Activated naive CD4-positive, alpha-beta T cell treated with anti-CD3 and anti-CD28 coated beads for 36 hours (primary cell): ENCODE measurements at places on chromosomes 3 and 15. TPM values are rescaled to one million over a fixed set of nuclear protein-coding genes. Genes with fewer than 3 reads are reported as not detected.

GPR62 gene
- not detected for total RNA-seq

DNA sequence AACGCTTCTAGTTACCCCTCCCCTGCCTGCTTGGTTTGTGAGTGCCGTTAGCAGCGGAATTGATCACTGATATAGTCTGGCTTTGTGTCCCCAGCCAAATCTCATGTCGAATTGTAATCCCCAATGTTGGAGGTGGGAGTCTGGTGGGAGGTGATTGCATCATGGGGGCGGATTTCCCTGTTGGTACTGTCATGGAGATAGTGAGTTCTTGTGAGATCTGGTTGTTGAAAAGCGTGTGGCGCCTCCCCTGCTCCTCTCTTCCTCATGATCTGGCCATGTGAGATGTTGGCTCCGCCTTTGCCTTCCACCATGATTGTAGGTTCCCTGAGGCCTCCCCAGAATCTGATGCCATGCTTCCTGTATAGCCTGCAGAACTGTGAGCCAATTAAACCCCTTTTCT lies 47.3 kb upstream of the PGPEP1L start:
- no peak for DNase-seq

SLC22A14 gene
- total RNA-seq: not detected

DNA sequence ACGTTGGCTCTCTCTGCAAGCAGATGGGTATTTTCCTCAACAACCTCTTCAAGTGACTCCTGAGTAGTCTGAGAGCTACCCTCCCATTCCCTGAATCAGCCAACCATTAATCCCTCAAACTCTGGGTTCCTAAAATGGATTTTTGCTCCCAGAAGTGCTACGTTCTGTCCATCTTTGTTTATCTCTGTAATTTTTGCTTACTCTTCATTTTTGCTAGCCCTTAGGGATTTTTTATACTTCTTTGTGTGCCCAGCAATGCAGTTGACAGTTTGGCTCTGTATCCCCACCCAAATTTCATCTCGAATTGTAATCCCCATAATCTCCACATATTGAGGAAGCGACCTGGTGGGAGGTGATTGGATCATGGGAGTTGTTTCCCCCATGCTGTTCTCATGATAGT lies 35.4 kb upstream of the COL6A5 start:
- DNase-seq: no peak

DNA sequence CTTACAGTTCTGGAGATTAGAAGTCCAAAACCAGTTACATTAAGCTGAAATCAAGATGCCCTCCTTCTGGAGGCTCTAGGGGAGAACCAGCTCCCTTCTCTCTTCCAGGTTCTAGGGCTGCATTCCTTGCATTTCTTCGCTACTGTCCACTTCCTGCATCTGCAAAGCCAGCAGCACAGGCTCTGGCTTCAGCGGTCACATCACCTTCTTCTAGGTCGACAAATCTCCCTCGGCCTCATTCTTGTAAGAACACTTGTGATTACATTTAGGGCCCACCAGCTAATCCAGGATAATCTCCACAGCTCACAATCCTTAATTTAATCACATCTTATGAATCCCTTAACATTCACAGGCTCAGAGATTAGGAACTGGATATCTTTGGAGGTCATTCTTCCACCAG lies 73.8 kb downstream of the MINAR1 start:
- DNase-seq: no peak

GRCh38 chr3:132210476-132211346 lies 106.5 kb upstream of the ACP3 start:
- peak; percentile 51 for DNase-seq

GRCh38 chr3:104388619-104389018 lies 978.1 kb upstream of the ALCAM start:
- no peak for DNase-seq

DNA sequence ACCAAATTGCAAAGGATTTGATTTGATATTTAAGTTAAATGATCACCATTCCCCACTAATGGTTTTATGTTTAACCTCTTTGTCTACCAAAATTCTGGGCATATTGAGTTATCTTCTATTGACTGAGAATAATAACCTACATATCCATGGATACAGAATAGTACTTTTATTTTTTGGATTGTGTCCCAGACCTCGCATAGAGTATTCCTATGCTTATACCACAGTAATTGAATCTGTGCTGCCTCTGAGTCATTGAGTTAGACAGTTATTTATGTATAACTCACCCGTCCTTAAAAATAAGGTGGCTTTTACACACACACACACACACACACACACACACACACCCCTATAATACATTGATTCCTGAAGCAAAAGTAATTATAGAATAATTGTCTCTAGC lies 690.1 kb upstream of the BCHE start:
- DNase-seq: no peak

CADM2 gene
- total RNA-seq: not detected

DNA sequence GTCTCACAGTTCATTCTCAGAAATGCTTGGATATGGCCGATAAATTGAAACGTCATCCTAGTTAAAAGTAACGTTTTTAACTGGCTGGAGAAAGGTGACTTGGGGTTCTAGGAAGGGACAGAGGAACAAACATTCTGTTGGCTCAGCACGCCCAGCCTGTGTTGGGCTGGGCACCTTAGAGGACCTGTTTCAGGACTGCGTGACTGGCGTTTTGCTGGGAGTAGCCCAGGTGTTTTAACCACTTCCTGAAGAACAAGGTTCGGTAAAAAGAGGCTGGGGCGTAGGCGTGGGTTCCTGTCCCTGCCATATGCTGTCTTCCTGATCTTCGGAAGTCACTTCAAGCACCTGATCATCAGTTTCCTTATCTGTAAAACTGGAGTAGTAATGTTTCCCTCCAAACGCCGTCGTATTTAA lies 1.1 kb upstream of the TLNRD1 start:
- peak; percentile 83 for DNase-seq

GRCh38 chr15:58040150-58040549 lies 25.4 kb downstream of the ALDH1A2 start:
- no peak for DNase-seq

GOLGA8F gene
- not detected for total RNA-seq

DNA sequence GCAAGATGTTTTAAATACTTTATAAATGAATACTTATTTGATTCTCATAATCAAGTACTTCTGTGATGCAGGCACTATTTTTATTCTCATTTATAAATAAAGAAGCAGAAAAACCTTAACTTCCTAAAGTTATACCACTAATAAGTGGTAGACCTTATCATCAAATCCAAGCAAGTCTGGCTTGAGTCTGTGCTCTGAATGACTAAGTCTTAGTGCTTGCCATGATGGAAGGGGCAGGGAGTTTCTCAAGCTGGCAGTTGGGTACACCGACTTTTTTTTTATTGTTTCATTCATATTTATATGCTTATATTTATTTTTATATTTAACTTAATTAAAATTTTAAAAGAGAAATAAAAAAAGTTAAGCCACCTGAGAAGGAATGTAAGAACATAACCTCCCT lies 23.6 kb downstream of the SLMAP start:
- no peak for DNase-seq

DNA sequence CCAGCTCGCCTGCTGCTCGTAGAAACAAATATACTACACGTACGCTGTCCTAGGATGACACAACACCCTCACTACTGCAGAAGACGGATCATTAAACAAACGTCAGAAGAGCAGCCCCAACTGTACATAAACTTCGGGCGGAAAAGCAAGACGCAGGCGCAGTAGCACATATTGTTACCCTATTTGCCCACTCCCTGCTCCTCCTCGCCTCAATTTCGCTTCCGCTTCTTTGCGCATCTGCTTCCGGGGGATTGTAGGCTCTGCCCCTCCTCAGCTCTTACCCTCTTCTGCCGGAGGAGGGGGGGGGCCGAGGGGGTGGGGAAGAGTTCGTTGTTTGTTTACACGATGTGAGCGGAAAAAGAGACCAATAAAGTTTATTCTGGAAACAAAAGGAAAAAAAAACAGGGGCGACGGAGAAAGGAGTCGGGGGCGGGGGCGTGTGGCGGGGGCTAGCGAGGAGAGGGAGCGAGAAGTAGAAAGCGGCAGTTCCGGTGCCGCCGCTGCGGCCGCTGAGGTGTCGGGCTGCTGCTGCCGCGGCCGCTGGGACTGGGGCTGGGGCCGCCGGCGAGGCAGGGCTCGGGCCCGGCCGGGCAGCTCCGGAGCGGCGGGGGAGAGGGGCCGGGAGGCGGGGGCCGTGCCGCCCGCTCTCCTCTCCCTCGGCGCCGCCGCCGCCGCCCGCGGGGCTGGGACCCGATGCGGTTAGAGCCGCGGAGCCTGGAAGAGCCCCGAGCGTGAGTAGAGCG lies at the start of gene PIK3CA:
Gene PIK3CA (plus strand): TSS at position 485 of the 743 bp plus-strand sequence. CDS start 50,469 bp downstream, outside the sequence.
- peak; percentile 95 for DNase-seq

DNA sequence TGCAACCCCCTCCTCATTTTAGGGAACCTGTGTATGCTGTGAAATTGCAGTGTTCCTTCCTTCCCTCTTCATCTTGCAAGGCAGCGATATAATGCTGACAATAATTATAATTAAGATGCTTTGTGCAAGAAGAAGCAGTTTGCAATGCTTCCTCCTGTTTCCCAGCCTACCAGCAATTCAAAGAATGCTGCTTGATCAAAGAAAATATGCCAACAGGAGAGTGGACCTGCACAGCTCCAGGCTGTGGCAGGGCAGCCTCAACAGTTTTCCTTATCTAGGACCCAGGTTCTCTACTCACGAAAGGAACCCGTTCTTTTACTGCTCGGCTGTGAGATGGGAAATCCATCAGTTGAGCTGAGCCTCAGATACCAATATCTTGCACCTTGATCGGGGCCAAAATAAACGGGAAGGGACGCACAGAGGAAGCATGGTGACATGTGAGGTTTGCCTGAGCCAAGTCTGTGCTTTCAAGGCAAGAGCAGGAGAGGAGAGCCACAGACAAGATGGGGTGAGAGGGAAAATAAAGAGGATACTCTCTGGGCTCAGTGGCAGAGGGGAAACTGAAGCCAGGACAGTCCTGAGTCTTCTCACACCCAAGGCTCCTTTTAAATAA lies 22.6 kb upstream of the LRTM1 start:
- no peak for DNase-seq

GRCh38 chr15:25180606-25181292 lies 226.0 kb downstream of the SNRPN start:
- no peak for DNase-seq

DNA sequence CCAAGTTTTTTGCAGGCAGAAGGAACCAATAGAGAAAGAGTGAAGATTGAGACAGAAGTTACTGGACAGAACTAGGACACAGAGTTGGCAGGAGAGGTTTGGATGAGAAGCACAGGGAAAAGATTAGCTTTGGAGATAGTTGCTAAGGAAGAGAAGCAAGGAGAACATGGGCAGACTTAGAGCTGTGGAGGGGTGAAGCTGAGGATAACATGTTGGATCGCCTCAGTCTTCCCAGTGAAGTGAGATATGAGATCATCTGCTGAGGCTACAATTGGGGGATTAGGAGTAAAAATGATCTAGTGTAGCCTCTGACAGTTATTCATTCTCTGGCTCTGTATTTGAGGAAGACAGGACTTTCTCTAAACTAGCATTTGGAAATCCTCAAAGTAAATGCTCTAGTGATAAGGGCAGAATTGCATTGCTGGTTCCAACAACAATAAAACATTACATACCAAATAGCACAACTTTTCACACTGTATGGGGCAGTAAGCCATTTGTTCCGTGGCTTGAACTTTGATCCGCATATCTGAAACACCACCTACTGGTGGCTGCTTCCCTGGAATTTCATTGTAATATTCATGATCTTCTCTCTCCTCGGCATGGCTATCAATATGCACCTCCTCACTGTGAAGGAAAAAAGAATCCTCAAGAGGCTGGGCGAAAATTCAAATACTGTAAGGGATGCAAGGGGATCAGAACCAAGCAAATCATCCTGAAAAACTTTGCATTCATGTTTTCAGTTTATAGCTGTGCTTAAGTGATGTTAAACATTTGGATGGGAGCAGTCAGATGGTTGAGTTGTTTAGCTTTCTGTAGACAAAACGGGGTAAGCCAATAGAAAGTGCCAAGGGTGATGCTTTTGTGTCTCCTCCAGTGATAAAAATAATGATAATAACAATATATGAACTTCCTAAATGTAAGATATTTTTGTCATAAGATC lies 22.2 kb upstream of the EID1 start:
- DNase-seq: no peak

FETUB gene
- not detected for total RNA-seq

- DNase-seq: no peak
These were observed 843 bp downstream of the CHRNA5 start for GRCh38 chr15:78565951-78566774.
